ENCODE measurements at places on chromosomes 4 and X. TPM values are rescaled to one million over a fixed set of nuclear protein-coding genes. Genes with fewer than 3 reads are reported as not detected.

Gene FAM13A
- total RNA-seq: 6.0 TPM

Gene PHKA1
- total RNA-seq: 6.9 TPM

Gene PLS3
- total RNA-seq: 2.2 TPM

Gene CT55
- total RNA-seq: not detected

Gene NR0B1
- total RNA-seq: not detected

Gene IL1RAPL1
- total RNA-seq: not detected

Gene FGB
- not detected for total RNA-seq

Gene PNMA6A
- 0.43 TPM for total RNA-seq

Gene MAGEC1
- not detected for total RNA-seq

Gene FOXR2
- total RNA-seq: not detected

Gene ARHGAP36
- not detected for total RNA-seq

Gene IDS
- 50.6 TPM for total RNA-seq

Gene SLC49A3
- 0.23 TPM for total RNA-seq

- no peak for DNase-seq
These were observed 19.3 kb downstream of the RAP2C start for GRCh38 chrX:132199941-132200340.

DNA sequence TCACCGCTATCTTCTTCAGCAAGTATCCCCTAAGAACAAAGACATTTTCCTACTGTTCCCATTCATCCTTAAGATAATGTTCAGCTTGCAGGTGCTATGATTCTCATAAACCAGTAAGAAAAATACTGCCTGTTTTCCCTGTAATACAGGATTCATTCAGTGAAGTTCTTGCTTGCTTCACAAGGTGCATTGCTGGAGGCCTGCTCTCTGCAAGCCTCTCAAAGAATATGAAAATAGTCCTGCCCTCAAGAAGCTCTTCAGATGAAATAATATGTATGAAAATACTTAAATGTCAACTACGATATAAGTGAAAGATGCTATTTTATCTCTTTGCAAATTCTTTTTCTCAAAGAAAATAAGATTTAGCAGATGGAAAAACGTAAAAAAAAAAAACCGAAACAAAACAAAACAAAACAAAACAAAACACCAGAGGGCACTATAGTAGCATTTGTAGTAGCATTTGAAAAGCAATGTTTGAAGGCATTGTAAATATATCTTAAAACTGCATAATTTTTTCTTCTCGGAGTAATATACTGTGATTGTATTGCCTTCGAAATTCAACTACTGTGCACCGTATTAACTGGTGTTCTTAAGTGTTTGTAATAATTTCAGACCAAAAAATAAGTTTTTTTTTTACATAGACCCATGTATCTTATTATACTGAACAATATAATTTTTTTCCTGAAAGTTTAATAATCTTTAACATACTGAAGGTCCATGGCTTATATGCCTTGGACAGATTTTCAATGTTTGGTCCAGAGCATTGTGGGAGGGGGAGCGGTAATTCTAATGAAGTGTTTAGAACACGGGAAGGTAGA is 26.0 kb downstream of the ADH4 start:
- no peak for DNase-seq

DNA sequence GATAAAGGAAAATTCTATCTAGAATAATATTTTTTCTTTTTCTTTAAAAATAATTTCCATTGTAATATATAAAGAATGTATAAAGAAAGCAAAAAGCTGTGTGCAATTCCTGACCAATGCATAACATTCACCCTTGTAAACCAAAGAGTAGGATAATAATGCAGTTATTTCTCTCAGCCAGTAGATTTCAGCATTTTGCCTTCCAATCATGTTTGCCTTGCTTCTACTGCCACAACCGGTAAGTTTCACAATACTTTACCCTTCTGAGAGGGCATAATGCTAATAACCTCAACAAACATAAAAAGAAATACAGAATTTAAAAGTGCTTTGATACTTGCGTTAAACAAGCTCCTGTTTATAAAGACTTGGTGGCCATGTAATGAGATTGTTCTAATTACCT is 59.9 kb downstream of the CHIC2 start:
- DNase-seq: no peak

GRCh38 chr4:139988863-139989765 is 164.9 kb downstream of the MAML3 start:
- DNase-seq: peak; percentile 75

- DNase-seq: peak; percentile 59
These were observed 21.0 kb downstream of the JAKMIP1 start for GRCh38 chr4:6179362-6179761.

- DNase-seq: no peak
These were observed 207.2 kb downstream of the CFAP299 start for GRCh38 chr4:80542747-80543146.

- no peak for DNase-seq
These were observed 60.3 kb upstream of the HSD17B10 start for GRCh38 chrX:53494436-53494835.

DNA sequence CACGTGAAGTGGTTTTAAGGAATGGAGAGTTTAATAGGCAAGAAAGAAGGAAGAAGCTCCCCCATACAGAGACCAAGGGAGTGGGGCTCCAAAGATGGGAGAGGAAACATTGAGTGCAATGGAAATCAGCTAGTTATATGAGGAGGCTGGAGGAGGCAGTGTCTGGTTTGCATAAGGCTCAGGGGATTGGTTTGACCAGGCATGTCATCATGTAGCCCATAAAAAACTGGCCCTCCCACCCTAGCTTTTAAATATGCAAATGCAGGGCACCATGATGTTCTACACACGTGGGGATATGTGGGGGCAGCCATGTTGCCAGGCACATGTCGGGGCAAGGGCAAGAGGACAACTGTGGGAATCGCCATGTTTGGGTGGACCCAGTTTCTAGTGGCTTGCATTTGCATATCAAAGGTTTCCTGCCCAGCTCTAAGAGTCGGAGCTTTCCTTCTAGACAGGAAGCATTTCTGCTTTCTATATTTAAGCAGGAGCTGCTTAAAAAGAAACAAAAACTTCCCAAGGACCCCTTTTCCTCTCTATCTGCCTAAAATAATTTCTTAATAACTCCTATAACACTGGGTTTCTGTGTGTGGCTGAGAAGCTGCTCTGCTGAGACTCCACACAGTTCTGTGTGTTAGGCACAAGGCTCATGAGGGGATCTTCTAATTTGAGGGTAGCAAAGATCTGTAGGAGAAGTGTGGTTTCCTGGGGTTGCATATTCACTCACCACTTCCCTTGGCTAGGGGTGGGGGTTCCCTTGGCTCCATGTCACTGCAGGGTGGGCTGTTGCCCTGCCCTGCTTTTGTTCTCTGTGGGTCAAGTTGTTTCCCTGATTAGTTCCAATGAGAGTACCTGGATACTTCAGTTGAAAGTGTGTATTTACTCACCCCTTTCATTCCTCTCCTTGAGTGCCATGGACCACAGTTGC is 113.5 kb downstream of the VSIG4 start:
- peak; percentile 80 for DNase-seq

GRCh38 chrX:72584163-72584562 is 11.5 kb upstream of the HDAC8 start:
- DNase-seq: no peak

DNA sequence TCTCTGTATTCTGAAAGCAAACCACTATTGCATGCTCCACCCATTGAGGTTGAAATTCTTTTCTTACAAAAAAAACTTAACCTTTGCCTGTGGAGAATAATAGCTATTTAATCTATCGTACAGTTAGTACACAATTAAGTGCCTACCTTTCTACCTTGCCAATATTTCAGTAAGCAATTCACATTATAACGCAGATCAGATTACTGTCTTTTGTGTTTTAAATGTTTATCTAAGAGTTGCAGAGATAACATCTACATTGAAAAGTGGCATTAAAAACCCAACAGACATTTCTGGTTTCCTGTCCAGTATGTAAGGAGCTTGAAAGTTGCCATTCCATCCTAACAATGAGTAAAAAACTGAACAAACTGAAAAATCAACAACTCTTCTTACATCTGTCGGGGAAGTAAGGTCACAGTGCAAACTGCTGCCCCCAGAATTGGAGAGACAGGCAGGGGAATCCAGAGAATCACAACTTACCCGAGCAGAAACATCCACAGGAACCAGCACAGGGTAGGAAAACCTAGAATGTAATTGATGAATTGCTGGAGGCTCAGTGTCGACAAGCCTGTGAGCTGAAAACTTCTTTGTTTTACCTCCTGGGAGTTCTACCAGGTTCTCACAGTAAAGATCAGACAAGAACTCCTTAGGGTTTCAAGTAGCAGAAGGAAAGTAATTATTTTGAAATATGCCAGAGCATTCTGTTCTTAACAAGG is 27.3 kb upstream of the ACSL4 start:
- DNase-seq: no peak

DNA sequence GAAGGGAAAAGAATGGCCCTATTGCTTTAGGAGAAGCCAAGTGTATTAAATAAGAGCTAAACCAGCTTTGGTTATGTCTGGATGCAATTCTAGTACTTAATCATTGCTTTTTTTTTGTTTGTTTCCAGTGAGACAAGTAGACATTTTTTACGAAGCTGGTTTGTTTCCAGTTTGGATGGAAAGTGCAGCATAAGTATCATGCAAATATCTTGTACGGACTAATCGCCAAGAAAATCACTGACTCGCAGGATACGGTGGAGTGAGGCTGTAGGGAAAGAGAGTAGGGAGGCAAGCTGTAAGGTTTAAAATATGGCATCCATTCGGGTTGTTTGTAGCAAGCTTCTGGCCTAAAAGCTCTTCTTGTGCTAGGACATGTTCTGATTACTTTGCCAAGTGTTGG is 64.8 kb downstream of the HPGD start:
- no peak for DNase-seq

- peak; percentile 37 for DNase-seq
These were observed 276.6 kb downstream of the BCOR start for GRCh38 chrX:39820938-39821708.

- DNase-seq: no peak
These were observed 53.6 kb upstream of the TLR3 start for GRCh38 chr4:186015212-186015817.

GRCh38 chr4:156784970-156785369 is 186.6 kb downstream of the PDGFC start:
- DNase-seq: no peak

DNA sequence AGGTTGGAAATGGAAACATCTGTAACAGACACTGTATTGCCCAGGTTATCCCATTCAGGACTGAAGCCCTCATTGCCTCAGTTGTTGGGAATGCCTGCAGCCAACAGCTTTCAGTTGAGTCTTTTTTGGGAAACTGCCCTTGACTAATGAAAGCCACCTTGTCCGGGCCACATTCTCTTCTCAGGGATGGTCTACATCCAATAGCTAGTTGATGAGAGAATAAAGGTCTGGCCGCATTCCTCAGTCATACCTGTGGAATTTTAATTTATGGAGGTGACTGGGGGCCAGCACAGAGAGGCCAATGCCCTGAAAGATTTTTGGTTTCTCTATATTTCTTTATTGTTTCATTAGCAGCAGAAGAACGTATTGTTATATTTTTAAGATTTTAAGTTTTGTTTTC is 147.6 kb upstream of the MSX1 start:
- DNase-seq: no peak

- no peak for DNase-seq
These were observed 2.2 kb downstream of the FAT4 start for GRCh38 chr4:125316791-125317524.

DNA sequence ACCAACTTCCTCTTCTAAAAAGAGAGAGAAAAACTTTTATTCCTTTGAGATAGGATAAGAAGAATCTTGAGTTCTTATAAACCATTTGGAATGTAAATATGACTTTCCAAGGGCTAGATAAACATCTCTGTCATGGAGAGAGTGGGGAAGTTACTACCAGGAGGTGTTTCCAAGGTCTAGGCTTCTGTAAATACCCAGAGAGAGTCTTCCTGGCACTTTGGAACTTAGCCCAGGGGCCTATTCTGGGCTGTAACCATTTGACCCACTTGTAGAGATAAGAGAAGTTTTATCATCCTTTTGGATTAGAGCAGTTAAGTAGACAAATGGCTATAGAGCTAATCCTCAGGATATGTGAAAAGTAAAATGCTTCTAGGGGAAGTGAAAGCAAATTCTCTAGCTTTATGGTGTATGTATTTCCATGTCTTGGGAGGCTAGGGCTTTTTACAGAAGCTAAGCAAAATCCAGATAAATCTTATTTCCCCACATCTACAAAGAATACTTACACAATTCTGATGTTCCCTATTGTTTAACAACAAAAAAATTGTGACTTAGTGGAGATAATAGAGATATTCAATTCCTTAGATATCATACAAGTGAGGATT is 51.1 kb downstream of the MCUB start:
- DNase-seq: no peak

DNA sequence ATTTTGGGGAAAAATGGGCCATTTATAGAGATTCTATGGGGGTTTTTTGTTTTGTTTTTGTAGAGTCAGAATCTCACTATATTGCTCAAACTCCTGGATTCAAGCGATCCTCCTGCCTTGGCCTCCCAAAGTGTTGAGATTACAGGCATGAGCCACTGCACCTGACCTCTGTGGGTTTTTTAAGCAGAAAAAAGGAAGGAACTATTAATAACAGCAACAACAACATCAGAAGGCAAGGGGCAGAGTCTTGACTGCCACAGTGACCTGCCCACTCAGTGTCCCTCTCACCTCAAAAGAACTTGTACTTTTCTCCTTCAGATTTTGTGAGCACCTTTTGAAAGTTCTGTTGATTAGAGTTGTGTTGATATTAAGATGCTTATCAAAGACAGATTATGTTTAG is 48.1 kb downstream of the FNIP2 start:
- no peak for DNase-seq

DNA sequence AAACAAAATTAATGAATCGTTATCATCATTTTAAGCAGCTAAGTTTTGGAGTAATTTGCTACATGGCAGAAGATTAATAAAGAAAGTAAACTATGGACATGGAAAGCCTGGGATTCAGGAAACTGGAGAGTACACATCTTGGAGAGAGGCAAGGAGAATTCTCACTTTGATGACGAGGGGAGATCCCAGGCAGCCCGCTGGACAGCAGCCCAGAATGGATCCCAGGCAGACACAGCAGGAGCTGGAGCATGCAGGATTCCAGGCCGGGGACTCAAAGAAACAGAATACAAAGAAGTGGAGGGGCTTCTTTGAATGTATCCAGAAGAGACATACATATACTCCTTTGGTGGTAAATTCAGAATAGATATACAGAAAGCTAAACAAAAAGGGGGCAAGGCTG is 118.0 kb upstream of the ATP6AP2 start:
- DNase-seq: no peak

- DNase-seq: no peak
These were observed 7.1 kb downstream of the TASL start for GRCh38 chrX:30570505-30570904.

- DNase-seq: no peak
These were observed 327.9 kb upstream of the MAGEB18 start for GRCh38 chrX:25810202-25810601.

GRCh38 chr4:27000820-27001219 is 140.2 kb downstream of the STIM2 start:
- no peak for DNase-seq

GRCh38 chr4:73281396-73281795 is 22.8 kb upstream of the ANKRD17 start:
- no peak for DNase-seq

DNA sequence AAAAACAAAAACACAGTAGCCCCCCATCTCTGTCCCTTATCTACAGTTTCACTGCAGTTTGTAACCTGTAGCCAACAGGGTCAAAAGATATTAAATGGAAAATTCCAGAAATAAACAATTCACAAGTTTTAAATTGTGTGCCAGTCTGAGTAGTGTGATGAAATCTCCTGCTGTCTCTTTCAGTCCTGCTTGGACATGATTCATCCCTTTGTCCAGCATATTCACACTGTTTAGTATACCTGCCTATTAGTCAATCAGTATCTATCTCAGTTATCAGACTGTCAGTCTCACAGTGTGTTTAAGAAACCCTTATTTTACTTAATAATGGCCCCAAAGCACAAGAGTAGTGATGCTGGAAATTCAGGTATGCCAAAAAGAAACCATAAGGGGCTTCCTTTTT is 21.9 kb downstream of the CNOT6L start:
- DNase-seq: no peak
